ENCODE measurements at places on chromosomes 7 and 10.
A peak's percentile ranks its signal among the peaks of the same experiment; 100 is the strongest.

GRCh38 chr10:3935141-3935540, 150.1 kb upstream of the KLF6 start:
- DNase-seq: peak; percentile 84

DNA sequence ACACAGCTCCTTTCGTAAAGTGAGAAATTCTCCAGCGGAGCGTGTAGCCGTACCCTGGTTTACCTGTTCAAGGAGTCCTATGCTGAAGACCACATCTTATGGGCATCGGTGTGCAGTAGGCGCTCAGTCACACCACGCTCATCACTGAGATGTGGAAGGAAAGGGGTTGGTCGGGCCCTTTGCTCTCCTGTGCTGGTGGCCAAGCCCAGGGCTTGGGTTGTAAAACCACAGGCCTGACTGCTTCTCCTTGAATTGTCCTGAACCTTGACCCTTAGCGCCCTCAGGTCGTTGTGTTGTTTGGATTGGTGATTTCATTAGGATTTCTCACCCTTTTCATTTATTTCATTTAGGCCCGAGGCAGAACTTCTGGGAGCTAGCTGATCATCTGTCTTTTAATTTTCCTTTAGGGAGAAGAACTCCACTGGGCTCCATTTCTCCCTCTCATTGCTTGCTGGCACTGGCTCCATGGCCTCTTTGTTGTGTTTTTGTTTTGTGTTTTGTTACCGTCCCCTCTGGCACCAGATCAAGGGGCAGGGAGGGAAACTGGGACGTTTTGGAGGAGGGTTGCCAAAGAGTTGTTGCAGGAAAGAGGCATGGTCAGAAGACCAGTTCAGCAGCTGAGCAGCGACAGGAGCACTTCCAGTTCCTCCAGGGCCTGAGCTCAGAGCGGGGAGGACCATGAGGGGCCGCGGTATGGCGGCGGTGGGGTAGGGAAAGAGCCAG, 511.4 kb upstream of the GALNT17 start:
- DNase-seq: no peak

GRCh38 chr10:7475046-7475911, 64.4 kb upstream of the SFMBT2 start:
- no peak for DNase-seq

DNA sequence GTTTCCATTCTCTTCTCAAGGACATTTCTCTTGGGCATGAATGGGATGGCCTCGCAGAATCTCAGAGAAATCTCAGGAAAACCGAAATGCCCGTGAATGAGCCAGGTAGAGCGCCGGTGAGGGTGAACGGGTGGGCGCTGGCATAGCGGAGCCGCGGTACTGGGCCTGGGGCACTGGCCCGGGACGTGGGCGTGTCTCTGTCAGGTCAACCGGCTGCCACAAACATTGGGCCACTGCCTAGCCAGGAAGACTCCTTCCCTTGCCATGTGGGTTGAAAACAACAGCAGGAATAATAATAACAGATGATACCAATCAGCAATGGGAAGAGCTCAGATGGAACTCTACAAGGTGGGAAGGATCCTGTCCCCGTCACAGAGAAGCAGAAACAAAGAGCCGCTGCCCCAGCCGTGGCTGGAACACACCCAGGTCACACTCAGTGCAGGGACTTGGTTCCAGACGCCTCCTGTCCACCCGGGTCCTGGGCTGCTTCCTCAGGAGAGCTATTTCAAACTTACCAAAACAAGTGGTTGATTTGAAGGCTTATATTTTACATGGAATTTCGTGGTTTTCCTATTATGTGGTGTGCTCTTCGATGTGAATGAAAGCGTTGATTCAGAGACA, 51.1 kb upstream of the EBF3 start:
- no peak for DNase-seq

DNA sequence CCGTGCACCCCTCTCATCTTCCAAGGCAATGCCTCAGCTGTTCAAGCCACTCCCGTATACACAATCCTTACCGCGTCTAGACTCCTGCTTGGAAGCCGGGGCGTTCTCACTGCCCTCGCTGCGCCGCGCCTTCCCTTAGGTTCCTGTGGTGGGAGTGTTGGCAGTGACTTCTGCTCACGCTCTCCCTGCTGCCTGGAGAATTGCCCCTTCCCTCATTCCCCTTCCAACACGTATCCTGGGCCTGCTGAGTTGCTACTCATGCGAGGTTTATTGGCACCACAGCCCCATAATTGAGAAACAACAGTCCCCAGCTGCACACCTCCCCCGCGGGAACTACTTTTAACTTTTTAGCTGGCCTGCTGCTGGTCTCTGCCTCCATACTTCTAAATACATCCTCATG, 31.9 kb downstream of the RBM17 start:
- no peak for DNase-seq

- DNase-seq: no peak
These were observed 150.6 kb upstream of the PCBD1 start for GRCh38 chr10:71038921-71039320.

DNA sequence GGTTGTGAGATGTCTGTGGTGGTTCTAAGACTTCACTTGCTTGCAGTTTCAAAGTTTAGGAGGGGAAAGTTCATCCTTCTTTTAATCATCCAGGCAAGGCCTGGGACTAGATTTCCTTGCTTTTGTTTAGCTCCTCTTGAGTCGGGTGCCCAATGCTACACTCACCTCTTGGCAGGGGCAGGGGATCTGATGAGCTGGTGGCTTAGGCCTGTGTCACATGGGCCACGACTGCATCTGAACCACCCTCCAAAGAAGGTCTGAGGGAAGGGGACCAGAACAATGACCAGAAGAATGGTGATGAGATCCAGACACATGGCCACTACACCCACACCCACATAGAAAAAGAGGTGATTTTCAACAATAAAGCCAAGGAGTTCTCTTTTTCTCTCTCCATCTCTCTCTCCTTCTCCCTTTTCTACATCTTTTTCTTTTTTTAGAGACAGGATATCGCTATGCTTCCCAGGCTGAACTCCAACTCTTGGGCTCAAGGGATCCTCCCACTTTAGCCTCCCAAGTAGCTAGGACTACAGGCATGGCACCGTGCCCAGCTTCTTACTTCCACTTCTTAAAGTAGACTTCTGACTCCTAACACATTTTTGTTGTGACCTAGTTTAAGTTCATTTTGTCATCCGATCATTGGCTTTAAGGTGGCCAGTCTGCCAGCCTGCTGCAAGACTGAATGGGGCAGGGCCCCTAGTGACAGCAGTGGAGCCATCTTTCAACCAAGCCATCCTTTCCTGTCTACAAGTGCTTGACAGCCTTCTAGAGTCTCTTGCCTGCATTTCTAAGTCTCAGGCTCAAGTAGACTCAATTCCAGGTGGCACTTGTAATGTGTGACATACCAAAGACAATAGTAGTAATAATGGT, 350.9 kb downstream of the RNLS start:
- no peak for DNase-seq

- DNase-seq: peak; percentile 10
These were observed 50.9 kb downstream of the ADCY1 start for GRCh38 chr7:45625067-45625466.

DNA sequence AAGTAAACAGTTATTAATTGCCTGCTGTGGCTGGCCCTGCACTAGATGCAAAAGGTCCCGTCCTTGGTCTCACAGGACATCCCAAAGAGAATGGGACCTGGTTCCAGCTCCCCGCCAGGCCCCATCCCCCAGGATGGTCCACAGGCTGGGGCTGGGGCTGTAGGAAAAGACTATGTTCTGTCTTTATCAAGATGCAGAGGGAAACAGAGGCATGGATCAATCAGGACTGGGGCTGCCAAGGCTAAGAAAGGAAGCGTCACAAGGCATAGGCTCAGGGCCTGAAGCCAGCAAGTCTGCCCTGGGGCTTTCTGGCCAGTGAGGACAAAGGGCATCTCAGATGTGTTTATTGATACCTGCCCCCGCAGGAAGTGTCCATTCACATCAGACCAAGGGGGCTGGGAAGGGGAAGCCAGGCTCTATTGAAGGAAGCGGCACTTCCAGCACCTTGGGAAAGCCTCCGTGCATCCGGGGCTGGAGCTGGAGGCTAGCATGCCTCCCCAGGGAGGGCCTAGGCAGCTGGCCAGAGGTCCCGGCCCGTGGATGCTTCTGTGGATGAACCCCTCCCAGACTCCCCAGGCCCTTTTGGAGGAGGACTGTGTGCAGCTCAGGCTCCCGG, 5.8 kb downstream of the VSIR start:
- DNase-seq: peak; percentile 39

DNA sequence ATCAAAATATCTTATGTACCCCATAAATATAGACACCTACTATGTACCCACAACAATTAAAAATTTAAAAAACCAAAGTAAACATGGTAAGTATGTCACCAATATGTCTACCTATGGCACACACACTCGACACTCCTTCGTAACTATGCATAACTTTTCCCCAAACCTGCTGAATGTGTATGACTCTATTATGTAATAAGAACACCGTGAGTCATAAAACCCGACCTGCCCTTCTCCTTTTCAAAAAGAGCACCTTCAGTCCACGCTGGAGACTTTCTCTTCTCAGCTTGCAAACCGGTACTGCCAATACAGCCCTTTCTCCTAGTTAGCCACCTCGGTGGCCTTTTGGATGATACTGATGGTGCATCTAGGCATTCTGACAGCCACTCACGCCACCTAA, 186.3 kb downstream of the PRPF18 start:
- DNase-seq: no peak

DNA sequence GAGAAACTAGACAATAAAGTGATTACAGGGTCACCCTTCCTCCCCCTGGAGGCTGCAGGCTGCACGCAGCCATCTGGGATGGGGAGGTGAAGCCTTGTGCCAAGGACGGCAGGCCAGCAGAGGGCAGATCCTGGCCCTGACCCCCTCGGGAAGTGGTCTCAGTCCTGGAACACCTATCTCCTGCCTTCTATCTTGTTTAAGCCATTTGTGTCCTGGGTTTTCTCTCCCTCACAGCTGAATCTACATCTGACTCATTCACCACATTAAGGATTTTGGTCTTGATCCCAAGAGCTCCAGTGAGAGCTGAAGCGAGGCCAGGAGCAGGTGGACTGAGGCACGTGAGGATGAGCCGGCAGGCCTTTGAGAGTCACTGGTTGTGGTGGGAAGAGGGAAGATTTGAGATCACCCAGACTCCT, 16.4 kb upstream of the PARP12 start:
- DNase-seq: peak; percentile 28

- DNase-seq: no peak
These were observed 23.5 kb downstream of the ZNF25 start for GRCh38 chr10:37952926-37953325.

Data from AG08395 (cell line).